ENCODE measurements at places on chromosomes 6 and 20. TPM values are rescaled to one million over a fixed set of nuclear protein-coding genes. Genes with fewer than 3 reads are reported as not detected.

DNA sequence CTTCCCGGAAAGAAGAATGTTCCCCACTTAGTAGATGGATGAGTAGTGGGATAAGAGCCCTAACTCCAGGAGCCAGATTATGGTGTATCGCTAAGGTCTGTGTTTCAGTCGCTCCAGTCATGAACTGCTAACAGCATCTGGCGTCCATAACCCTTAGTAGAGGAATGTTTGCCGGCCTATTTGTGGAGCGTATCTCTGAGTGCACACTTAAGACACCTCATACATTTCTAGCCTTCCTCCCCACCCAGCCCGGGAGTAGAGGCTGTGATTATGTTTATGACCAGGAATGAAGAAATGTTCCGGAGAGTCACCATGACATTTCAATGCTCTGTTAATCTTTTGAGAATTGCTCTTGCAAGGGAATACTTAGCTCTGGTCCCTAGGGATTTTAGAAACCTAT lies 251.1 kb upstream of the SOX4 start:
- no peak for DNase-seq

DNA sequence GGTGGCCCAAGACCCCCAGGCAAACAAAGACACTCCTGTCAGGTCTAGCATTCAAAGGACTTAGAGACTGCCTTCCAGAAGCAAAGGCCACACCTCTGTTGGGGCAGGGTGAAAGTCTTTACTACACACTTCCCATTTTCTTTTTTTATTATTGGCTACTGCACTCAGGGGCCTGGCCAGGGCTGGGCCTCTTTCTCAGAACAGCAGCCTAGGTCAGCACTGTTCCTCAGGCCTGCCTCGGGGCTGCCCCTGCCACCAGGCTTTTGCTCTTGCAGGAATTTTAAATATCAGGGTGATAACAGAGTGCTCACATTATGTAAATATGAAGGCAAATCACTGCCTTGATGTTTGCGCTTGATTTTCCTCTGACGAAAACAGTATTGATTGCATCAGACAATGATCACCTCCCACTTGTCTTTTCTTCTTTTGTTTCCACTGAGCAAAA lies 18.5 kb downstream of the GSTA4 start:
- DNase-seq: no peak

GRCh38 chr20:37359331-37359730 lies 13.4 kb downstream of the SRC start:
- DNase-seq: no peak

DNA sequence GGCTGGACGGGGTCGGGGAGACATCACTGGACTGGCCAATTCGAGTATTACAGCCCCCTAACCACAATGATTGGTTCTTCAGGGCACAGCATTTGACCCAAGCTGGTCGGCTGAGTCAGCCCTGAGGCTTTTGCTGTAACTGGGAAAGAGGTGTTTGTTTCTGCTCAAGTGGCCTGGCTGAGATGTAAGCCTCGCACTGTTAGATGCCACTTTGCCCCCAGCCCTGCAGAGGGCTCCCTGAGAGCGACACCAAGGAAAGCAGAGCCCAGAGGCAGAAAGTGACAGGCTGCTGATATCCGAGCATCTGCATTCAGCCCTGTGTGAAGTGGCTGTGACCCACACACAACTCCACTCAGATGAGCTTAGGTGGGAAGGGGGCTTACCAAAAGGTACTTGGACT lies 19.4 kb downstream of the ERGIC3 start:
- DNase-seq: peak; percentile 4

GRCh38 chr6:135323202-135323668 lies 142.1 kb downstream of the MYB start:
- no peak for DNase-seq

- no peak for DNase-seq
These were observed 20.8 kb upstream of the BMP5 start for GRCh38 chr6:55895972-55896730.

DNA sequence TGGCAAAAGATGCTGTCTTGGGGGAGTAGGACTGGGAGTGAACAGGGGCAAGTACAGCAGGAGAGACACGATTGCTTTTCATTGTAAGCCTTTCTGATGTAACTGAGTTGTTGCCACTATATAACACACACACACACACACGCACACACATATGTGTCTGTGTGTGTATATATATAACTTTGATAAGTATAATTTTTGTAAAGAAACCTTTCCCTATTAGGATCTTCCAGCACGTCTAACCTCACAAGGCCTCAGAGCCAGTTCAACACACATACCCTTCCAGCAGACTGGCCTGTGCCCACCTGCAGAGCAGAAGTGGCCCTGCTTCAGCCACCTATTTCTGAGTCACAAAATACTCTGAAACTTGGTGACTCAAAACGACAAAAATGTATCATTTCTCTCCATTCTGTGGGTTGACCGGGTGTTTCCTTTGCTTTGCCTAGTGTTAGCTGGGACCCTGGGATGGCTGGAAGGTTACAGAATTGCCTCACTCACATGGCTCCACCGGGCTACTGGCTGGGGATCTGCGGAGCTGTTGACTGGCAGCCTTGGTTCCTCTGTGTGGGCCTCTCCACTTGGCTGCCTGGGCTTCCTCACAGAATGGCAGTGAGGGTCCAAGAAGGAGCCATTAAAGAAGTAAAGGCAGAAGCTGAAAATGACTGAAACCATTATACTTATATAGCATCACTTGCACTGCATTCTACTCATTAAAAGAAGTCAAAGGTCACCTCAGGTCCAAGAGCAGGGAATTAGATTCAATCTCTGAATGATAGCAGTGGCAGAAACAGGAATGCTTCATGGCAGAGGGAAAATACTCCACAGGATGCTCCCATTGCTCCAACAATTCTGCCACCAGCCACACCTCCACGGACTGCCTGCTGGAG lies 126.4 kb downstream of the BANF2 start:
- no peak for DNase-seq

DNA sequence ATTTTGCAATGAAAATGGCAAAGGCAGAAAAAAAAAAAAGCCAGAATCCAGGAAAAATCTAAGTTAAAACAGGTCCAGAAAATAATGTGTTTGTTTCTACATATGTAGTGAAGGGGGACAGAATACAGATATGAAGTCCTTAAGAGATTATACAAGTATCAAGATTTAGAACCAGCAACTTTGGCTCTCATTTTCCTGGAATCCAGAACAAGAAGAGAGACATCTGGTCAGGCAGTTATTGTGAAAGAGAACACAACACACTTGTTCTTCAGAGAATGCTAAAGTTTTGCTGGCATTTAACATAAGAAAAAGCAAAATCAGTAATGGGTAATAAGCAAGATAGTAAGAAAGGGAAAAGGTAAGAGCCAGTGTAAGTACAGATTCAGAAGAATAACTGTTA lies 21.1 kb downstream of the BAG2 start:
- DNase-seq: no peak

GRCh38 chr6:169539176-169539897 lies 162.5 kb downstream of the WDR27 start:
- no peak for DNase-seq

The ZNF311 gene
- 0.63 TPM for polyA plus RNA-seq

The TRIM40 gene
- polyA plus RNA-seq: not detected

The HDGFL1 gene
- not detected for polyA plus RNA-seq

The HLA-DRB5 gene
- polyA plus RNA-seq: not detected

The GSTA2 gene
- not detected for polyA plus RNA-seq

The TULP1 gene
- not detected for polyA plus RNA-seq

The CLIC5 gene
- polyA plus RNA-seq: not detected

All from AG04450 (cell line).